GM12892 (cell line): ENCODE measurements at places on chromosomes 1 and 21.
A peak's percentile ranks its signal among the peaks of the same experiment; 100 is the strongest.

GRCh38 chr1:68116643-68117235 lies 66.3 kb upstream of the DIRAS3 start:
- DNase-seq = peak; percentile 12

DNA sequence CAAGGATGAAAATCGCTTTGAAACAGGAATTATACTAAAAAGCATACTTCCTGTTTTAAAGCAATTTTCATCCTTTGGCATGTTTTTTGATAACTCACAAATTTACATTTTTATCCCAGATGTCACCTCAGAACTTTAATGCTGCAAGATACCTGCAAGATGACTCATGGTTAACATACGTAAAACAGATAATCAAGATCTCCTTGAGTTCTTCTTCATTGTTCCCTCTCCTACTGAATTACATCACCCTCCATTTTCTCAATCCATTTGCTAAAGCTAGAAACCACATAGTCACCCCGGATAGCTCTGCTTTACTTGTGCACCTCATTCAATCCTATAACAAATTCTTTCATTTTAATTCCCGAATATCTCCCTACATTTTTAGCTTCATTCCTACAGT lies 1114.2 kb downstream of the PLA2G4A start:
- no peak for DNase-seq

- no peak for DNase-seq
Observed at GRCh38 chr21:40967771-40968170, 120.8 kb upstream of the DSCAM start.

GRCh38 chr1:4452701-4453100 lies 201.7 kb upstream of the AJAP1 start:
- no peak for DNase-seq

- DNase-seq = peak; percentile 32
Observed at GRCh38 chr1:212794561-212795014, 2.9 kb downstream of the TATDN3 start.

- no peak for DNase-seq
Observed at GRCh38 chr21:44480200-44481053, 25.1 kb downstream of the LRRC3 start.

- DNase-seq = no peak
Observed at GRCh38 chr1:218705391-218705790, 360.3 kb downstream of the TGFB2 start.

- no peak for DNase-seq
Observed at GRCh38 chr1:86991549-86992186, 77.2 kb downstream of the HS2ST1 start.

DNA sequence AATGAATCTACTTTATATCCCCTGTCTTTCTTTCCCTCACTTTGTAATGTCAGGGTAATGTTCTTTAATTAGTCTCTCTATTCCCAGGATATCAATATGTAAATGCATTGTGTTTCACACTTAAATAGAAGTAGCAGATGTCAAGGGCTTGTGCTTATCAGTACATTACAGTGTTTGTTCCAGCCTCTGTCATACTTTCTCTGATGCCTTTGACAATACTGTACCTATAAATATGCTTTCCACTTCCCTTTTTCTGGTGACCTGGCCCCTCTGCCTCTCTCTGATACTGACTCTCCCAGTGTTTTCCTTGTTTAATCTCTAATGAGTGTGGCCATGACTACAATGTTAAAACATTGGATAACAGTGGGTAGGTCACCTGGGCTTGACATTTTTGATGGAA lies 862.0 kb upstream of the NEGR1 start:
- no peak for DNase-seq

DNA sequence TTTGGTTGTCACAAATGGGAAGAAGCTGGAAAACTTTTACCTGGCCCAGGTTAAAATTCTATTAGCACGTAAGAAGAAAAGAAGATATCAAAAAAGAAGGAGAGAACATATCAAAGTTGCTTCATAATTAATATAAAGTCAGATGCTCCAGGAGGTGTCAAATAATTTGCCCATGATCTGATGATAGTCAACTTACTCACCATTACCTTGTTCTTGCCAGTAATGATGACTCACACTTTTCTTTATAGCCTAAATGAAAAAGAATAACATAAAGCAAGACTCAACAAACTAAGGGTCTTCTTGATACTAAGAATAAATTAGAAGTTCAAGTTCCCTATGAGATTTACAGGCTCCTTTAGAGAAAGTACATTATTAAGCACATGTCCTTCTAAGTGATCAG lies 580.4 kb downstream of the TTLL7 start:
- no peak for DNase-seq

DNA sequence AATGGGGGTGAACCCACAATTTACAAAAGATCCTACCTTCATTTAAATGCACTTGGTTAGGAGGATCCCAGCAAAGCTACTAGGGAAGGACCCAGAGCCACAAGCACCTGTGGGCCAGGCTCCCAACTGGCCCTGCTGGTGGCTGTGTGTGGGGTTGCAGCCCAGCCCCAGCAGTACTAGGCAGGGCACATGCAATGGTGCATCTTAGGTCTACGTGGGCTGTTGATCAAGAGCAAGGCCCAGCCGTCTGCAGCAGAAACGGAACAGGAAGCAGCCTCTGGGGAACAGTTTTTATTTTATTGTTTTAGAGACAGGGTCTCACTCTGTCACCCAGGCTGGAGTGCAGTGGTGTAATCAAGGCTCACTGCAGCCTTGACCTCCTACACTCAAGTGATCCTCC lies 134.1 kb upstream of the RAB4A start:
- no peak for DNase-seq

DNA sequence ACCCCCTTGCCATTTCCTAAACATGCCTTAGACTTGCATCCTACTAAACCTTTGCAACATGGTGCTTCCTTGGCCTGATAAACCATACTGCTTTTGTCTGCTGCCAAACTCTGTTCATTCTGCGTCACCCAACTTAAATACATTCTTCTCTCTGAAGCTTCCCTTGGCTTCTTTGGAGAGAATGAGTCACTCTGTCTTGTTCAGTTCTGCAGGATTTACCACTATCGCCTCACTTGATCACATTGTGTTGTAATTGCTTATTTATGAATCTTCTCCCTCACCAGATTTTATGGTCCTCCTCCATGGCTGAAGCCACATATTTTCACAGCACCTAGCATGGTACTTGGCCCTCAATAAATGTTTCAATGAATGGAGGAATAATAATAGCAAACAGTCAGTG lies 21.7 kb upstream of the TUT4 start:
- no peak for DNase-seq

- no peak for DNase-seq
Observed at GRCh38 chr1:225380691-225381090, 47.1 kb downstream of the LBR start.

GRCh38 chr21:39353295-39353694 lies 4.4 kb upstream of the HMGN1 start:
- no peak for DNase-seq

DNA sequence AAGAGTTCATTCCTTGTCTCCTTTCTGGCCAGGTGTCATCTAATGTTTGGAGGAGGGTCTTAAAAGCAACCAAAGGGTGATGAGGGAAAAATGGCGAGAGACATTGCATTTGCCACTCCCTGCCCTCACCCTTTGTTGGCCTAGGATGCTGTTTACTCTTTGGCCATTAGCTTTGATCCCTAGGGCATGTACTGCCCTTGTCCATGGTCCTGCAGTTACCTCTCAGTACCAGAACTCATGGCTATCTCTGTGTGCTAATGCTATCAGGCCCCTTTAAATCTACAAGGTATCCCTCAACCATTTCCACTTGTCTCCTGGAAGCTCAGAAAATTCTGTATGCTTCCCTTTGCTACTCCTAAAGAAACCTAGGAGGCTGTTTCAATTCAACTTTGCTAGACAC lies 424.8 kb upstream of the PLXNA2 start:
- DNase-seq = no peak

- no peak for DNase-seq
Observed at GRCh38 chr1:40575336-40575735, 43.9 kb downstream of the ZNF684 start.

DNA sequence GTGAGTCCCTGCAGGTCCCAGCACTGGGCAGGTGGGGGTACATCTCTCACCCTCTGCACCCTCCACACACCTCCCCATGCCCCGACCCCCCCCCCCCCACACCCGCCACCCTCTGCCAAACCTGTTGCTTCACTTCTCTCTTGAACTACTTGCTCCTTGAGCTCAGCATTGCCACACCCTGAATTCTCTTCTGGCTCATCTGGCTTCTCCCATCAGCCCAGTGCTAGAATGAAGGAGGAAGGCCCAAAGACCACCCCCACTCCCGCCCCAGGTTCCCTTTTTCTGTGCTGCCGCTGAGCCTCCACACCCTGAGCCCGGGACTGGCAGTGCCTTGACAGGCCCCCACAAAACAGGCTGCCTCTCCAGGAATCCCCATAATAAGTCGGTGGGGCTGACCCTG lies 6.4 kb upstream of the TNNI1 start:
- no peak for DNase-seq

DNA sequence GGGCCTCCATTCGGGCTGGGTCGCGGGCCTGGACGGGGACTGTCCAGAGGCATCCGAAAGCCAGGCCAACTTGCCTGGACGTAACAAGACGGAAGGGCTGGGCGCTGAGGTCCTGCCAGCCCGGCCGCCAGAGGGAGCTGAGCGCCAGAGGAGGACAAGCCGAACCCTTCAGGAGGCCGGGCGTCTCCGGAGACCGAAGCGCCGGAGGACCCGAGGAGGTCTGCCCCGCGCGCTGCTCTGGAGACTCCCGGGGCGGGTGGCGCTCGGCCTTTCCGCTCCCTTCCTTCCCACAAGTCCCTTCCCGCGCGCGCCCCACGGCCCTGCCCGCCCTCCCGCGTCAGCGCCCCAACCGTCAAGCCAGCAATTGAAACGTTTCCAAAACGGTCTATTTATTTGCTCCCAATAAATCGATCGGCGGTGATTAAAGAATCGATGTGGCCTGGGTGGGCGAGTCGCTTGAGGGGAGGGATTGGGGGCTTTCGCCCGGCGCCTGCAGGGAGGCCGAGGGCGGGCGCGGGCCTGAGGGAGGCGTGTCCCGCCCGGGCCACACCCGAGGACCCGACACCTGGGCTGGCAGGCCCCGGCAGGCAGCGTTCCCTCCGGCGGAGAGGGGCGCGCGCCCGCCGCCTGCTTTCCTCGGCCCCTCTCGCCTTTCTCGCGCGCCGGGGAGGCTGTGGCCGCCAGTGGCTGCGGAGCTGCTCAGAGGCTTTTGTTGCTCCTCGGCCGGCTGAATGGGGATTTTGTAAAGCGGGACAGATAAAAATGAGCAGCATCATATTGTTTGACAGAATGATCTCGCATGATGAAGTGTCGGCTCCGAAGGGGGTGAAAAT lies 5.2 kb upstream of the FOXD3 start:
- peak; percentile 80 for DNase-seq

GRCh38 chr1:35659589-35659988 lies 18.3 kb upstream of the PSMB2 start:
- DNase-seq = no peak

DNA sequence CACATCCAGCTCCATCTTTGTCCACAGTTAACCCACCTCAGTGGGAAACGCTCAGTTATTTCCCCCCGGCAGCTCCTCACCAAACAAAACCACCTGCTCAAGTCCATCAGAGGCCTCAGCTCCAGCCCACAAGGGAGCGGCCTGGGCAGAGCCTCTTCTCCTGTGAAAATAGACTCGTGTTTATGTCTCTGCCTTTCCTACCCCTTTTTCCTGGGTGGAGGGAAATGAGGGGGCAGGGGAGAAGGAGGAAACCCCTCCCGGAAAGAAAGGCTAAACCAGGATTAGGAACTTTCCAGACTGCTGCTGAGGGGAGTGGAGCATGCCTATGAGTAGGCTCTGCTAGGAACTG lies 81.6 kb downstream of the PAX7 start:
- no peak for DNase-seq

DNA sequence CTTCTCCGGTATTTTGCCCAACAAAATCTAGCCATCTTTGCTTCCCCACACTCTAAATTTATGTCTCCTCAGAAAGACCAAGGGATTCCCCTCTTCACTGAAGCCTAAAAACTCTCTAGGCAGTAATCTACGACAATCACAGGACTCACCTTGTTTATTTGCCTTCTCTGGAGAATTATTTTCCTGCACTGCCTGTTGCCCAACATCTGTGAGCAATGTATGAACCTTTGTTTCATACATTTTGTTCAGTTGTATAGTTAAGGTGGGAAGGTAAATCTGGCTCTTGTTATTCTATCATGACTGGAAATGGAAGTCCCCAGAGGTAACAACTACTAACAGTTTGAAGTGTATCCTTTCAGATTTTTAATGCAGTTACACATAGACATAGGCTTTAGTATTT lies 2.2 kb downstream of the COPA start:
- DNase-seq = no peak

DNA sequence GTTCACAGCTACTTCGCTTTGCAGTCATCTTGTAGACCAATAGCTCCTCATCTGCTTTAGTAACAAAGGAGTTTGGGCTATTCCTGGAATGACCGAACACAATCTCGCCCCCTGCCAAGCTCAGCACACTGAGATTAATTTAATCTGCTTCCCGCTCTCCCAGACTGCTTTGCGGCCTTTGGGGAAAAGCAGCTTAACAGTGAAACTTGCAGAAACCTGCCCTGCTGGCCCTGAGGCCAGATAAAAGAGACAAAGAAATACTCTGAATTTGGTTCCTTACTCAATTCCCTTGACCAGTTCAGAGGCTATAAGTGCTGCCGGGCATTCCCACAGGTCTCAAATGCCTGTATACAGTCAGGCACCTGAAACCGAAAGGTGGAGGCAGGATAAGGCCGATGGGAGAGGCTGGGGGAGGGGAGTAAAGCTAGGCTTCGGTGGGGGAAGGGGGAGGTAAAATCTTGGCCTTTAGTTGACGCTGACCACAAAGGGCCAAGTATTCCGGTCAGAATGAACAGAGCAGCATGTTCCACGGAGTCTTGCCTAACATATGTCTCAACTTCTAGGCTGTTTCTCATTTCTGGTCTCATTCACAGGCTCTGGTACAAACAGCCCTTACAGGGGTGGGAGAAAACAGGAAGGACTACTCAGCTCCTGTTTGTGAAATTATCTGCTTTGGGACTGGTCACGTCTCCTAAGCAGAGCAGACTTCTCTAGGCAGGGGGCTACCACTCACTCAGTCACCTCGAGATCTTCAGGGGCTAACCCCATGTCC lies 17.7 kb upstream of the A3GALT2 start:
- DNase-seq = no peak

- no peak for DNase-seq
Observed at GRCh38 chr1:7265771-7266371, 480.6 kb downstream of the CAMTA1 start.

GRCh38 chr1:21815724-21816321 lies 3.8 kb downstream of the LDLRAD2 start:
- DNase-seq = no peak

DNA sequence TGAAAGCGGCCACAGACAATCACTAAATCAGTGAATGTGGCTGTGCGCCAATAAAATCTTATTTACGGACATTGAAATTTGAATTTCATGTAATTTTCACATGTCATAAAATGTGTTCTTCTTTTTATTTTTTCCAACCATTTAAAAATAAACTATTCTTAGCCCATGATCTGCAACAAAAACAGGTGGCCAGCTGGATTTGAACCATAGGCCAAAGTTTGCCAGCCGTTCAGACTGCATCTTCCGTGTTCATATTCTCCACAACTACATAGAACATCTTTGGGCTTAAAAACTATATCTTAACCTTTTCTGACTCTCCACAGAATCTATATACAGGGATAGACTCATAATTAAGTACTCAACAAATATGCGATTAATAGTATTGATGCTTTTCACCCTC lies 81.2 kb upstream of the RALGPS2 start:
- DNase-seq = no peak
